ENCODE measurements at places on chromosomes 3 and 15.

DNA sequence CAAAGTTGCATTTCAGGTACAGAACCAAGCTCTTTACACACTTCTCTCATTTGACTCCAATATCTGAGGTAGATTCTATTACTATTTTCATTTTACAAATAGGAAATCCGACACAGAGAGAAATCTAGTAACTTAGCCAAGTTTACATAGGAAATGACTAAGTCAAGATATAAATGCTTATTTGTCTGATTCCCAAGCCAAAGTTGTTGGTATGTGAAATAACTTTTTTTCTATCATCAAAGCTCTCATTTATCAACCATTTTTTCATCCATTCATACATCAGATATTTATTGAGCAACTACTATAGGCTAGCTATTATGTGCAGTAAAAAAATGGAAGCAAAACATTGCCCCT is 89.2 kb upstream of the MITF start:
- DNase-seq = no peak

GRCh38 chr15:33547876-33548275 is 237.1 kb downstream of the RYR3 start:
- no peak for DNase-seq

DNA sequence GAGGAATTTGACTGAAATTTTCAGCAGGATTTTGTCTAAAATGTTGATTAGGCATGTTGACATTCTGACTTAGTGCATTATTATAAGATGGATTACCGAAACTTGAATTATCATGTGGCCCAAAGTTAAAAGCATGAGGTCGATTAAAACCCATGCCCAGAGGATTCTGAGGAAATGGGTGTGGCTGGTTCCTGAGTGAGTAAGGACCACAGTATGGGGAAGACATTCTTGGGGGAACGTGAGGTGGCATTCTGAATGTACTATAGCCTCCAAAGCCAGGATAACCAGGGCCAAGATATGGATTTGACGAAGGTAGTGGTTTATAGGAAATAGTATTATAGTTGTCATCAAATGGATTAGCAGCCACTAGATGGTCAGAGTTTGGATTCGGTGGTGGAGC is 38.7 kb upstream of the DNAAF4 start:
- DNase-seq = no peak

- DNase-seq = no peak
Measured at GRCh38 chr3:185103359-185104127, 49.3 kb downstream of the C3orf70 start.

DNA sequence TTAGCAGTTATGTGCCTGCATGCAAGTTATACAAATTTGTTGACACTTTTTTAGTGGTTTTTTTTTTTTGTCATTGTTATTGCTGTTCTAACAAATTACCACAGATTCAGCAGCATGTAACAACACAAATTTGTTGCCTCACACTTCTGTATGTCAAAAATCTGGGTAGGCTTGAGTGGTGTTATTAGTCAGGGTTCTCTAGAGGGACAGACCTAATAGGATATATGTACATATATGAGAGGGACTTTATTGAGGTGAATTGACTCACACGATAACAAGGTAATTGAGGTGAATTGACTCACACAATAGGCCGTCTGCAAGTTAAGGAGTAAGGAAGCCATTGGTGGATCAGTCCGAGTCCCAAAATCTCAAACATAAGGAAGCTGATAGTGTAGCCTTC is 15.0 kb upstream of the PLSCR1 start:
- DNase-seq = no peak

- no peak for DNase-seq
Measured at GRCh38 chr15:89109238-89109637, 21.0 kb downstream of the ABHD2 start.

DNA sequence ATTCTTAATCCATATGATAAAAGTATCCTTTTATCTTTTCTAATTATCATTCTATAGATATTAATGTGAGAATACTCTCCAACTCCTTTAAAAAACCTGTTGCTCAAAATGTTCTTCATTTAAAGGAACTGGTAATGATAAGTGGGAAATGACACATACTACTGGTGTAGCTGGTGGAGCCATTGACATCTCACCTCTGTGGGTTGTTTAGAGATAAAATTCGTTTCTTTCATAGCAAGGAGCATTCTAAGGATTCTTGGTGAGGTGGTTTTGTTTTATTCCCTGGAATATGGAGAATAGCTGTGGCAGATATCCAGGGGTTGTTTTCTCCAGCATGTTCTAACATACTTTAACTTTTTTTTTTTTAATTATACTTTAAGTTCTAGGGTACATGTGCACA is 299.8 kb upstream of the THBS1 start:
- DNase-seq = no peak

GRCh38 chr3:126671521-126671920 is 16.6 kb upstream of the TXNRD3 start:
- DNase-seq = no peak

DNA sequence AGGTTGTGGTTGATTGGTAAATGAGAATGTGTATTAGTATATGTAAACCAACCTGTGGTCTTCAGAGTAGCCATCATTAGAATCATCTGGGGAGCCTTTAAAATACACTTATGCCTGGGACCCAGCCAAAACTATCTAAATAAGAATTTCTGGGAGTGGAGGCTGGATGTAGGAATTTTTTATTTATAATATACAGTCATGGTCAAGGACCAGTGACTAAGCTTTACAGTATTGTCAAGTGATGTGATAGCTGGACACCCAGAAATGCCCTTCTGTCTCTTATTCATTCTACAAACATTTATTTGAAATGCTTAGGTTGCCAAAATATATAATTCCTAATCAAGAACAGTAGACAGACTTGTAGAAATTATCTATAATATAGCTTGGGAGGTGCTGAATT is 132.2 kb downstream of the MBNL1 start:
- DNase-seq = no peak

GRCh38 chr3:171860830-171861535 is 17.8 kb downstream of the TMEM212 start:
- DNase-seq = no peak

DNA sequence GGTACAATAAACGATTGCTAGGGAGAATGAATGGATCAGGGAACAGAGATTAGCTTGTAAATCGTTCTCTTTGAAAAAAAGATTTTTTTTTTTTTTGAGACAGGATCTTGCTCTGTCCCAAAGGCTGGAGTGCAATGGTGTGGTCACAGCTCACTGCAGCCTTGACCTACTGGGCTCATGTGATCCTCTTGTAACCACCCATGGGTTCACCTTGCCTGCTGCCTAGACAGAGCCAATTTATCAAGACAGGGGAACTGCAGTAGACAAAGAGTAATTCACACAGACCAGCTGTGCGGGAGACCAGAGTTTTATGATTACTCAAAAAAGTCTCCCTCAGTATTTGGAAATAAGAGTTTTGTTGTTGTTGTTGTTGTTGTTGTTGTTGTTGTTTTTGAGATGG is 39.6 kb downstream of the METTL6 start:
- DNase-seq = no peak

GRCh38 chr3:143363276-143363675 is 243.7 kb downstream of the CHST2 start:
- DNase-seq = no peak

- no peak for DNase-seq
Measured at GRCh38 chr3:138354376-138354775, 6.0 kb downstream of the MRAS start.

- DNase-seq = no peak
Measured at GRCh38 chr3:188829130-188829529, 342.6 kb upstream of the TPRG1 start.

DNA sequence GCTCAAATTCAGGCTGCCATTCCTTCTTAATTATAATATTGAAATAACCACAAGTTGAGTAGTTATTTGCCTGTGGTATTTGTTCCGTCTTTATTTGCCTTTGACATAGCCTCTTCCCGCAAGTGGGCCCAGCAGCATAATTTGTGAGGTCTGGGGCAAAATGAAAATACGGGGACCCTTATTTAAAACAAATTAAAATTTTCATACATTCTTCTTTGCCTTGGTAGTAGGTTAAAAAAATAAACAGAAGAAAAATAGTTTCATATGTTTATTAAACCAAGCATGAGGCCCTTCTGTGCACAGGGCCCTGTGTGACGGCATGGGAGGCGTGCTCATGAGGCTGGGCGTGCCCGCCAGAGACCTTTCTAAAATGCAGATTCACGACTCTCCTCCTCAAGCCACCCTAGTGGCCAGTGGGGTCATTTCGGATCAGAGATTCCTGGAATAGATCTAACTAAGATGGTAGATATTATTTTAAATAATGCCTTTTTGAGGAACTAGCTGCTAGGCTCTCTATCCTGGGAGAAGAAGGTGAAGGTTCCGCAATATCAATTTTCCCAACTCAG is 35.4 kb downstream of the MASP1 start:
- DNase-seq = no peak

- DNase-seq = no peak
Measured at GRCh38 chr15:63407612-63408011, 26.0 kb upstream of the CA12 start.

GRCh38 chr3:72892081-72892775 is 4.4 kb downstream of the GXYLT2 start:
- no peak for DNase-seq

DNA sequence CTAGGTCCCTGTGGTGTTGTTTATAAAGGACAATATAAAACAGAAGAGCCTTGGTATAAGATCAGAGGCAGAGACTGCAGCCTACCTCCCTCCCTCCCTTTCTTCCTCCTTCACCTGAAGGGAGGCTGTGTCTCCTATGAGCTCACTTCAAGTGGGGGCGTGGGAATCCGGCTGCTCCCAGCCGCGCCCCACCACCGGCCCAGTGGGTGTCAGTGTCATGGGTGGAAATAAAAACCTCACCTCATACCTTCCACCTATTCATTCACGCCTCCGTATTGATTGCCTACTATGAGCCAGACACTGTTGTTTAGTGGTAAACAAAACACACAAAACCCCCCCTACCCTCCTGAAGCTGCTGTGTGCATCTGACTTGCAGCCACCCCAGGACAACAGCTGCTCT is 181.9 kb downstream of the PDZRN3 start:
- DNase-seq = no peak

GRCh38 chr3:119579366-119580066 is at the start of gene ADPRH:
TSS of gene ADPRH (plus strand) at chr3:119579492. CDS start at chr3:119582170, 2,678 bp downstream.
- DNase-seq = peak; percentile 25

GRCh38 chr15:96767703-96768434 is 437.4 kb downstream of the NR2F2 start:
- no peak for DNase-seq

GRCh38 chr3:52325686-52326085 is 9.6 kb downstream of the DNAH1 start:
- no peak for DNase-seq

GRCh38 chr15:38226608-38227266 is 25.9 kb upstream of the SPRED1 start:
- no peak for DNase-seq

- DNase-seq = no peak
Measured at GRCh38 chr3:56916716-56917360, 115.1 kb upstream of the ARHGEF3 start.

- DNase-seq = no peak
Measured at GRCh38 chr15:35998663-35999602, 453.0 kb upstream of the DPH6 start.

- DNase-seq = no peak
Measured at GRCh38 chr3:153052096-153052460, 109.9 kb upstream of the RAP2B start.

- no peak for DNase-seq
Measured at GRCh38 chr3:139982404-139982803, 47.4 kb downstream of the CLSTN2 start.

GRCh38 chr3:123395235-123395634 is 53.7 kb downstream of the ADCY5 start:
- DNase-seq = no peak

DNA sequence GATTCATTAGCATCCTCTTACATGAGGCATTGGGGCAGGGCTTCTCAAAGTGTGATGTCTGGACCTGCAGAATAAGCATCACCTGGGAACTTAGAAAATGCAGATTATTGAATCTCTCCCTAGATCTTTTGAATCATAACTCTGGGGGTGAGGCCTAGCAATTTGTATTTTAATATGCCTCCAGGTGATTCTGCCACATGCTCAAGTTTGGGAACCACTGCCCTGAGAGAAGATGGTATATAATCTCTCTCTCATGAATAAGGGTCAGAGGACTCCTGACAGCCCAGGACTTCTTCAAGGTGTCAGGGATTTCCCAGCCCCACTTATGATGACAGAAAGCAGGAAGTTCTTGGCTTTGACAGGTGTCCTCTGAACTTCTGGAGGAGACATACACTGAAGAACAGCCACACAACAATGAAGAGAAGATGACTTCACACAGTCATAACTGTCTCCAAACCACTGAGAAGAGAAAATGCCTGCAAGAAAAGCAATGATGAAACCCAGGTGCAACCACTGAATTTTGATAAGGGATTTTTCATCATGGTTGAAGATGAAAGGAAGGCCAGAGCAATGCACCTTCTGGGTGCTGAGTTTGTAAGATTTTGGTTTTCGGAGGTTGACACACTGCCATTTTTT is 211.9 kb upstream of the MRPL3 start:
- no peak for DNase-seq

Measured in T-helper 22 cell (primary cell).